ENCODE measurements at places on chromosomes 5 and 9.

- DNase-seq, result no peak
Observed at GRCh38 chr5:32308946-32309345, 3.8 kb downstream of the MTMR12 start.

- no peak for DNase-seq
Observed at GRCh38 chr5:4079831-4080230, 484.2 kb downstream of the IRX1 start.

GRCh38 chr5:175677571-175677970, 19.7 kb downstream of the HRH2 start:
- no peak for DNase-seq

DNA sequence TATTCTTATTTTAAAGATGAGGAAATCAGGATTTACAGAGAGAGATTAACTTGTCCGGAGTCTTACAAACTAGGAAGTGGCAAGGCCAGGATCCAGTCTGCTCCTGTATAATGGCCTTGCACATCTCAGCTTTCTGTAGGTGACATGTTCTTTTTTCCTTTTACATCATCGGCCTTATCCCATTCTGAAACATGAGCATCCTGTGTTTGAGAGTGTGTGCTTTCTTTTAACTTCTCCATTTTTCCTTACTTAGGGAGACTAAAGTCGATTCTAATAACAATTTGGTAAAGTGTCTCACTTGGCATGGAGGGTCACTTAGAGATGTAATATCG, 214.6 kb downstream of the CD180 start:
- DNase-seq, result no peak

DNA sequence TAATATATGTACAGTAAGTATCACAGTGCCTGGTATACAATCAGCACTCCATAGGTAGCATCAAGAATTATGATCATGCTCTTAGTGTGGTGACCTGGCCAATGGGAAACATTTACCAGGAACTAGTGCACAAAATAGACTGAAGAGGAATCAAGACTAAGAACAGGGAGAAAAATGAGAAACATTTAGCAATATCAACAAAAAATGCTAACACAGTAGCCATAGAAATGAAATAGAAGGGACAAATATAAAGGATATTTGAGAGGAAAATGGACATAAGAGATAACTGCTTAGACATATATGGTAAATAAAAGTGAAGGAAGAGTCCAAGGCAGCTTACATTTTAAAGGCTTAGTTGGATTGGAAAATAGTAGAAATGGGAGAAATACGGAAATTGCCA, 16.5 kb upstream of the SPATA9 start:
- no peak for DNase-seq

DNA sequence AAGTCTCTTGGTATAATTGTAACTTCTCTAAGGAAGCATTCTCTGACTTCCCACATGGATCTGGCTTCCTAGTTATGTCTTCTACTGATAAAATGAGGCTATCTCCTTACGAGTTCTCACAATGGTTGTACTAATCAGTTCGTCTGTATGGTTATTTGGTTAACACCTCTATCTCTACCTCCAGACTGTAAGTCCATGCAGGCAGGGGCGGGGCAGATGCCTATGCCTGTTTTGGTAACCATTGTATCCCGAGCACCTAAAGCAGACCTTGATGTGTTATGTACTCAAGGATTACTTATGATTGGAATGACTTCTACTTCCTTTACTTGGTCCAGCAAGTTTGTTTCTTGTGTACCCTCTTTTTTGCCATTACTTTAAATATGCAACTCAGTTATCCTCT, 125.0 kb upstream of the PITX1 start:
- no peak for DNase-seq

DNA sequence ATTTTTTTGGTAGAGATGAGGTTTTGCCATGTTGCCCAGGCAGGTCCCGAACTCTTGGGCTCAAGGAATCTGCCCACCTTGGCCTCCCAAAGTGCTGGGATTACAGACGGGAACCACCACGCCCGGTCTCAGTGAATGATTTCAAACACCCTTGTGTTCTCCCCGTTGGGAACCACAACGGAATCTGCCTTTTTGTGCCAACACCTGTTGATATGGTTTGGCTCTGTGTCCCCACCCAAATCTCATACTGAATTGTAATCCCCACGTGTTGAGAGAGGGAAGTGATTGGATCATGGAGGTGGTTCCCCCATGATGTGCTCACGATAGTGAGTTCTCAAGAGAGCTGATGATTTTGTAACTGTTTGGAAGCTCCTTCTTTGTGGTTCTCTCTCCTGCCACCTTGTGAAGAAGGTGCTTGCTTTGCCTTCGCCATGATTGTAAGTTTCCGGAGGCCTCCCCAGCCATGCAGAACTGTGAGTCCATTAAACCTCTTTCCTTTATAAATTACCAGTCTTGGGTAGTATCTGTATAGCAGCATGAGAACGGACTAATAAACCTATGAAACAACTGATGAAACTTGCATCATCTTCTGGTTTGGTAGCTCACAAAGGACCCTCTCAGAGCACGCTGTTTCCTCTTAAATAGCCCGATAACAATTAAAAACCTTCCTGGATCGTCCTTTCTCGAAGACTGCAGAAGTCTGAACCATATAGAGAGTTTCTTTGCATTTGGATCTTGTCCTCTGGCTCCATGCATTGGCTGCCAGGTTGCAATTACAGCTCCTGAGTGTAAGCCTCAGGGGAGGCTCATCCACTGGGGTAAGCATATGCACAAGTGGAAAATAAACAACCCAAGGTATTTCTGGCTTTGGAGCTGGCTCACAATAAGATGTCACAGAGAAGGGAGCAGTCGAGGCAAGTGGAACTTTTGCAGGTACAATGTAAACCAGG, 91.5 kb downstream of the SPRY4 start:
- DNase-seq, result no peak

DNA sequence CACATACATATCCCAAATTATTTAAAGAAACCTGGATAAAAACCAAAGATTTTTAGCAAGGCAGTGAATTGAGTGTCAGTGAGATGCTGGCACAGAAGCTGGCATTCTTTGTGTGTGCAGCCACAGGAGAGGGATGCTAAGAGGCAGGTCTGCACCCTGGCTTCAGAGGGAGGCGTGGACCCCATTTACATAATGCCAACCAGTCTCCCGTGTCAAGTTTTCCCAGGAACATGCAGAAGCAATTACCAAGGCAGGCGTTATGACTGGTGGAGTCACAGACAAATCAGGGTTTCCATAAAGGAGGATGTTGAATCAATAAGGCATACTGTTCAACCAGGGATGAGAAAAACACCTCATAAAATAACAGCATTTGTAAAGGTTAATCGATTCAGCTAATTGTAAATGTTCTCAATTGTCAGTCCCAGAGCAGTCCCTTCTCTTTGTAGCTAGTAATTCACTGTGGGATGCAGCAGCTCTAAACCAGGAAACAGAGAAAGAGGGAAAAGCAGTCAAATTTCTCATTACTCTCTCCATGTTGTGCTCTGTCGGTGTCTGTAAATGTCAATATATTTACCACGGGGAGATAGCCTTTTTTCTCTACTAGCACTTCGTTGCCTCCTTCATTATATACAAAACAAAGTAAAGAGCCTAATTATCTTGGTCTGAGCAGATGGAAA, 452.4 kb upstream of the GRAMD2B start:
- DNase-seq, result no peak

GRCh38 chr9:98326459-98327248, 71.2 kb upstream of the TBC1D2 start:
- peak; percentile 16 for DNase-seq
